Common myeloid progenitor, CD34-positive (primary cell): ENCODE measurements at places on chromosomes 3 and 15.
A peak's percentile ranks its signal among the peaks of the same experiment; 100 is the strongest.

DNA sequence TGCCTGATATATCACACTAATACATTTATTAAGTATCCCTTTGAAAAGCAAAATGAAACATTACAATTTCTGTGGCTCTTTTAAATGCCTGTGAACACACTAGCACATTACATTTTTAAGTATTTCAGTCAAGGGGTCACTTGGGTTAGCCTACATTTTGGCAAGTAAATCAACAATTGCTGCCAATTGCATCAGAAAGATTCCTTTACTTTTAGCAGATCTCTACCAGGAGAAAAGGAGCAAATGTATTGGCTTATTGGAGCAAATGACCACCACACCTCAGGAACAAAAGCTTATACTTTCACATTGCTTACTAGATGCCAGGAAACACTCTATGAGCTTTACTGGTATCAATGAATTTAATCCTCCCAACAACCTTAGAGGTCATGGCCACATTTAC, 947.1 kb downstream of the FHIT start:
- no peak for DNase-seq

DNA sequence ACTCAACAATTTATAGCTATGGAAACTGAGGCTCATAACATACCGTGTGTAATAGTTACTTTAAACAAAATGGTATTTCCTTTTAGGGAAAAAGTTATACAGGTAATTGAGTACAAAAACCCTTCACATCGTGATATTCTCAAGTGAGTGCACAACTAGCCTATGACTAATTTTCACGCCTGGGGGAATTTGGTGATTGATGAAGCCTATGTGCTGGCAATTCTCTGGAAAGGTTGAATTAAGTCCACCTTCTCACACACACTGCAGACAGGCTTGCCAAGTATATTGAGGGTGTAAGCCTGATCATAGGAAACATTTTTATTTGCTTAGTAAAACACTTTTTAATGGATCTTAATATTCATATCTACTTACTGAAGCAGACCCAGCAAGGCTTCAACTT, 41.3 kb upstream of the ROBO2 start:
- DNase-seq, result no peak

GRCh38 chr15:97989299-97989698, 28.8 kb downstream of the ARRDC4 start:
- DNase-seq, result peak; percentile 31

DNA sequence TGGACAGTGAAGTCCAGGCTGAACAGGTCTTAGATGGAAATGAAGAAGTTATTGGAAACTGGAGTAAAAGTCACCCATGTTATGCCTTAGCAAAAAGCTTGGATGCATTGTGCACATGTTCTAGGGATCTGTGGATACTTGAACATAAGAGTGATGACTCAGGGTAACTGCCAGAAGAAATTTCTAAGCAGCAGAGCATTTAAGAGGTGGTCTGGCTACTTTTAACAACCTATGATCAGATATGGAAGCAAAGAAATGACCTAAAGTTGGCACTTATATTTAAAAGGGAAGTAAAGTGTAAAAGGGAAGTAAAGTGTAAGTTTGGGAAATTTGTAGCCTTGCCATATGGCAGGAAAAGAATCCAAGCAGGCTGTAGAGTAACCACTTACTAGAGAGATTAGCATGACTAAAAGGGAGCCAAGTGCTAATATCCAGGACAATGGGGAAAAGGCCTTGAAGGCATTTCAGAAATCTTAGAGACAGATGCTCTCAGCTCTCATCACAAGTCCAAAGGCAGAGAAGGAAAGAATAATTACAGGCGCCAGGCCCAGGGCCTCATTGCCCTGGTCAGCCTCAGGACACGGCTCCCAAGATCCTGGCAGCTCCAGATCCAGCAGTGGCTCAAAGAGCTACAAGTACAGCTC, 73.9 kb upstream of the KCNH8 start:
- DNase-seq, result no peak

DNA sequence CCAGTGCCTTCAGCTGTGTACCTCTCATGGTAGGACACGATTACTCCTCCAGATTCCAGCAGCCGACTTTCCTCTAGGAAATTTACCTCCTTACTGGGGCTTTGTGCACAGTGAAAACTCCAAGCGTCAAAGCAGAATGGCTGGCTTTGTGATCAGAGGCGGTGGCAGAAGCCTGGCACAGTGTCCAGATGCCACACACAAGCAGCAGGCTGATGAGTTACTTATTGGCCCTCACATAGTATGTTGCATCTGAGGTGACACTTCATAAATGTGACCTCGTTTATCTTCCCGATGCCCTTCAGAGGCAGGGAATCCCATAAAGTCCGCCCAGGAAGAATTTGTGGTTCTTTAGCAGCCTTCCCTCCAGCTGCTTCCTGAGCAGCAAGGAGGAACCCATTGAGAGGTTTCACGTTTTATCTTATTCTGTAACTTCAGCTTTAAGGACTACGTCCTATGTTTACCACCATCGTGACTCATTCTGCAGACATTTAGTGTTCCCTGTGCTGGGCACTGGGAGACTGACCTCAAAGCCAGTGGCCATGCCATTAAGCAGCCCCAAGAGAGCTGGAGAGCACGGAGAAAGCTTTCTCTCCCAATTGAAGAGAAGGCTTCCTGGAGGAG, 107.1 kb upstream of the C15orf61 start:
- DNase-seq, result peak; percentile 75

GRCh38 chr3:141887051-141887450, 10.6 kb downstream of the ATP1B3 start:
- no peak for DNase-seq

DNA sequence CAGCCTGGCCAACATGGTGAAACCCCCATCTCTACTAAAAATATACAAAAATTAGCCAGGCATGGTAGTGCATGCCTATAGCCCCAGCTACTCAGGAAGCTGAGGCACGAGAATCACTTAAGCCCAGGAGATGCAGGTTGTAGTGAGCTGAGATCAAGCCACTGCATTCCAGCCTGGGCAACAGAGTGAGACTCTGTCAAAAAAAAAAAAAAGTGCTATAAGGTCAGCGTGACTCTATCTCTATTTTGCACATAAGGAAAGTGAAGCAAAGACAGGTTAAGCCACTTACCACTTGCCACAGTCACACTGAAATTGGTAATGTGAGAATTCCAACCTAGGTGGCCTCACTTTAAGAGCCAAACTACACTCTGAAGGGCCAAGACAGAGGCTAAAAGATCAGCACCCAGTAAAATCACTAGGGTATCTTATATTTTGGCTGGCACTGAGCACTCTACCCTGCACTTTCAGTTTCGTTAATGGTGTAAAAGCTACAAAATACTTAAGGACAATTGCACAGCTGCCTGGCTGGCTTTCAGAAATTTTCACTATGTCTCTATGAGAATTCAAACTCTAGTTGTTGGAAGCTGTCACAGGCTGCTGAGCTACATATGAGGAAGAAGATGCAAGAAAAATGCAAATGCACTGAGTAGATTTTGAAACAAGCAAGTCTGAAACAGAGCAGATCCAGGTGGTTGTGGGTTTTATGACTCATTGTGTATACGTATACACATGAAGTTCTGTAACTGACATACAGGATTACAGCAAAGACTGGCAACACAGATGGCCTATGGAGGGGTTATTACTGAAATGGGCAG, 32.7 kb downstream of the TRANK1 start:
- peak; percentile 84 for DNase-seq

DNA sequence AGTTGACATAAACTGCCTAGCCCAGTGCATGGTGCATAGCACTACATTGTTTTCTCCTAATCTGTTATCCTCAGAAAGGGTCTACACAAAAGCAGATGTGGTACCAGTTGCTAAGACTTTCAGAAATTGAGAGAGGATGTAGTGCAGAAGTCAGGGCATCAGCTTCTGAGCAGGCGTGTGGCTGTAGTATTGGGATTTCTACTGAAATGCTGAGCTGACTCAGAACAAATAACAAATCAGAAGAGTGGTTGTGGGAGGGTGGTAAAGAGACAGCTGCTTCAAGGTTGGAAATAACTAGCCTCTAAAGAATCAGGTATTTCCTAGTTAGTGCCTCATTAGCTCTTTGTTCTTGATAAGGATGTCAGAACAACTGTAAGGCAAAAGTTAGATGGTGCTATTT, 161.3 kb downstream of the AKAP13 start:
- peak; percentile 29 for DNase-seq

GRCh38 chr3:128263118-128263517, 109.8 kb downstream of the EEFSEC start:
- DNase-seq, result no peak

DNA sequence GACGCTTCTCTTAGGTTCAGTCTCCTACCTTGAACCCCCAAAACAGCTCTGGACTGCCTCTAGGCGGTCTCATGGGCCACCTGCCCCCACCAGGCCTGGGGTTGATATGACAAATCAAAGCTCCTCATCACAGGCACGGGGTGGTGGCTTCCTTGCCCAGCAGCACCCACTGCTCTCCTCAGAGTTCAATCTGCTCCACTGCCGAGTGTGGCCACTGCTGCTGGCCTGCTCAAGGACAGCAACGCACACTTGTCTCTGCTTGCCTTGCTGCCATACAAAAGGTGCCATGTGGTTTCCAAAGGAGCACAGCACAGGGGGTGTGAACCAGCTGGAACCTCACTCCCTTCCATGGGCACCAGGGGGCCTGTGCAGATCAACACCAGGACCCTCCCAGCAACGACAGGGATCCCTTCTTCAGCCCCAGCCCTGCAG, 10.2 kb downstream of the KBTBD13 start:
- no peak for DNase-seq

DNA sequence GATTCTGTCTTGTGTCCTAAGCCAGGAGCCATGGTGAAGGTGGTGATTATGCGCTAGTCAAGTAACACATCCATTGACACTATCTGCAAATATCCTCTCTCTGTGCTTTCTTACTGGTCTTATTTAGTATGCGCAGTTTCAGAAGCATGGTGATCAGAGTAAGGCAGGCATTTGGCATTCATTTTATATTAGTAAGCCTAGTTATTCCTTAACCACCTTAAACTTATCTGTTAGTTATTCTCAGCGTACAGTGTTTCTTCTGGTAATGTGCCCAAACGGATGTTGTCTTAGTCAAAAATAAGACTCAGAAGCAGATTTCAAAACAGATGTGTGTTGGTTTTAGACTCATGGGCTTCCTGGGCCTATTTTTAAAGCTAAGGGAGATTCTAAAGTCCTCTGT, 329.2 kb downstream of the GRM7 start:
- DNase-seq, result no peak

DNA sequence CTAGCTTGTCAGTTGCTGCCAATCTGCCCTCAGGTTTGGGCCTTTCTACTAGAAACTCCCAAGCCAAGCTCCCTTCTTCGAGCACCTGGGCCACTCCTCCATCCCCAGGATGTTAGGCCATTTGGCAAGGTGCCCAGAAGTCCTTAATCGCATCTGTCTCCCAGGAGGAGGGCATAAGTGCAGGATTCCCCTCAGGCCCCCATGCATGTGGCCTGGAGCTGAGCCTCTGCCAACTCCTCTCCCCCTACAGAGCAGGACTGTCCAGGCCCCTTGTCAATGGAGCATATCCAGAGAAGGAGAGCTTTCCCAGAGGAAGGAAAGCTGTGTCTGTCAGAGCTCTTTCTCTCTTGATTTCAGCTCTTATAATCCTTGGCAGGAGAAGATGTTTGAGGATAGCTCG, 182.6 kb upstream of the ROPN1 start:
- DNase-seq, result no peak

- DNase-seq, result no peak
These were observed 211.6 kb upstream of the NECTIN3 start for GRCh38 chr3:110859993-110860392.

DNA sequence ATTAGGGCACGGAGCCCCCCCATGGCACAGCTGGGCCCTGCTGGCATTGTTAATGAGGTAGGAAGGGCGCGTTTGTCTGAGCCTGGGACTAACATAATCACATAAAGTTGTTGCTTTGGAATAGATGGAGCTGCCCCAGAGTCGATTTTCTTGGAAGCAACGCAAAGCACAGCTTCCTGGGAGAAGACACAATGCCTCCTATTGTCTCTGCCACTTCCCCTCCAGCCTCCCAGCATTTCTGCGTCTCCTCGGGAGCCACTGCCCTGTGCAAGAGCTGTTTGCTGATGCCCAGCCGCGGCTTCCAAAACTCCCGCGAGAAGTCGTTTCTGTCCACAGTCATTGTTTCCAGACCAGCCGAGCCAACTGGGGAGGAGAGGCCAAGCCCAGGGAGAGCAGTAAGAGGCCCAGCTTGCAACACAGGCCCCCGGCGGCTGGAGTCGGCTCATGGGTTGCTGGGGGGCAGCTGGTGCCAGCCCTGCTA, 18.1 kb upstream of the ALDH1A3 start:
- DNase-seq, result no peak

- peak; percentile 37 for DNase-seq
These were observed 643 bp downstream of the ABCC5 start for GRCh38 chr3:184016811-184017671.

GRCh38 chr3:111324151-111324550, 217.8 kb upstream of the CD96 start:
- peak; percentile 22 for DNase-seq

DNA sequence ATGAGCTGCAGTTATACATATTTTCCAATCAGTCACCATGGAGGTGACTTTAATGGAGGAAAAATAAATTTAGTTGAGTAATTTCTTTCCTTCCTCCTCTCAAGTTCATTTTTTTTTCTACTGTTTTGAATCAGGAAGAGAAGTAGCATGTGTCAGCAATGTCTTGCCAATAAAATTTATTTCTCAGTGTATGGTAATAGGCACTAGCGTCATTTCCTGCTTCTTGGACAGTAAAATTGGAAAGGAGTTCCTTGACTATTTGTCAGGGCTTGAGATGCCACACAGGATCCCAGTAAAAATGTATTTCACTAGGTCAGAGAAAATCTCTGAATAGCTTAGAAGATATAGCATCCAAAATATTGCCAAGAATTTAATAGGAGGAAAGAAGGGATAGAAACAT, 605.9 kb downstream of the ROBO1 start:
- DNase-seq, result no peak
